ENCODE measurements at places on chromosomes 2 and 18. TPM values are rescaled to one million over a fixed set of nuclear protein-coding genes. Genes with fewer than 3 reads are reported as not detected.

The SIX2 gene
- total RNA-seq: 0.35 TPM

The C2orf80 gene
- not detected for total RNA-seq

The LYG1 gene
- 2.0 TPM for total RNA-seq

The CXCR1 gene
- total RNA-seq: not detected

The GCG gene
- total RNA-seq: not detected

The CCDC141 gene
- not detected for total RNA-seq
